ENCODE measurements at places on chromosomes 6 and 20.

DNA sequence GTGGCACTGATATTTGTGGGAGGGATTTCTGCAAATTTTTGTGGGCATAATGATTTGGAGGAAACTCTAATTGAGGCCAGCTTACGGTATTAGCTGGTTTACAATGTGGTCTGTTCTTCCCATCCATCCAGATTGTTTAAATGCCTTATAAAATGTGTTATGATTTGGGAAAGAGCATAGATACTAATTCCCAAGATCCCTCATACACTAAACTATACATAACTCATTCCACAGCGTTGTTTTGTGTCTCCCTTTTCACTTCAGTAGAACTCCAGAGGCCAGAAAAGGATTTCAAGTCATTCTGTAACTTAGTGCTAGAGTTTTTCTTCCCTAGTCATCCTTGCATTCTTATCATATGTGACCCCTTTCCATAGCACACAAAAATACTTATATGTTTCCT lies 292.6 kb upstream of the NT5E start:
- DNase-seq, result no peak

GRCh38 chr6:131062241-131063027 lies 611 bp downstream of the EPB41L2 start:
- no peak for DNase-seq

DNA sequence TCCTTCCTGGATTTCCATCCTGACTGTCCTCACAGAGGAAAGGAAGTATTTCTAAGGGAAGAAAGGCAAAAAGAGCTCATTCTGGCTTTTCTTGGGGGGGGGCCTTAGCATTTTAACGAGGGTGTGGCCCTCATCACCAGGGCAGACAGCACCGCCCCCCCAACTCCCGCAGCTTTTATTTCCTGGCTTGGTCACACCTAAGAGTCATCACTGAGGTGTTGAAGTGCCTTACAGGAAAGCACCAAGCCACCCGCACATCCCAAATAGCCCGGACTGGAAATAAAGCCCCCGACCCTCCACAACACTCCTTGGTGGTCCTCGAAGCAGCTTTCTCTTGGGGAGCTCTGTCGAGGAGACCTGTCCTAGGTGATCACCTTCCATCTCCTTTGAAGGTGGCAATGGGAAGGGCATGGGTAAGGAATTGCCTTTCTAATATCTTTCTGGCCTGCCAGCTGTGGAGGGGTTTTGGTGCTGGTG lies 1.3 kb downstream of the PTK7 start:
- DNase-seq, result no peak

- no peak for DNase-seq
Observed at GRCh38 chr6:85321906-85322305, 128.0 kb upstream of the NT5E start.

DNA sequence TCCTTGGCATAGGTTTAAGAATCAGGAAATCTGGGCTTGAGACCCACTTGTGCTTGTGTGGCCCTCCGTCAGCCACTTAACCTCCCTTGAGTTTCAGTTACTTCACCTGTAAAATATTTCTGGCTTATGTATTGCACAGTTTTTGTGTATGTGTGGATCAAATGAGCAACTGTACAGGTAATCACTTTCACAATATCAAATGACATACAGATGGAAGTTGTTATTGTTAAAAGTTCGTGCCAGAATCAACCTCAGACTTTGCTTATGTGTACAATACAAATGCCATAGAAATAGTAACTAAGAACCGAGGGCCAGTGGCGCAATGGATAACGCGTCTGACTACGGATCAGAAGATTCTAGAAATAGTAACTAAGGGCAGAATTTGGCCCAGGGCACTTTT lies 65.6 kb upstream of the KIF13A start:
- no peak for DNase-seq

DNA sequence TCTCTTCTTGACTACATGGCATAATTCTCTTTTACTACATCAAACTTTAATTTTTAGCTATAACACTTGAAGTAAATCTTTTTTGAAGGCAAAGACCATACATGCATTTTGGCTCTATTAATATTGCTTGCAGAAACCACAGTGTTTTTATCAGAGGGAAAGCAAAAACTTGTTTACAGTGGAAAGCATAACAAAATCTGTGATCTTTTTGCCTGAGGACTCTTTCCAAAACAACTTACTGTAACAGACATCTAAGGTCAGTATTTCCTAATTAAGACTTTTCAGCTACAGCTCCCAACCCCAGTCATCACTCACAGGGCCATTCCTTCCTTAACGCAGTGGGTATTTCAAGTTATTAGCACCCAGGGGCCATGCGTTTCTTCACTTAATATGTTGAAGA lies 274.7 kb downstream of the CDKAL1 start:
- DNase-seq, result no peak
